Spinal cord (tissue), 10 donors: ENCODE measurements at places on chromosomes 2 and 18. TPM values are rescaled to one million over a fixed set of nuclear protein-coding genes. Genes with fewer than 3 reads are reported as not detected.
A peak's percentile ranks its signal among the peaks of the same experiment; 100 is the strongest.

DNA sequence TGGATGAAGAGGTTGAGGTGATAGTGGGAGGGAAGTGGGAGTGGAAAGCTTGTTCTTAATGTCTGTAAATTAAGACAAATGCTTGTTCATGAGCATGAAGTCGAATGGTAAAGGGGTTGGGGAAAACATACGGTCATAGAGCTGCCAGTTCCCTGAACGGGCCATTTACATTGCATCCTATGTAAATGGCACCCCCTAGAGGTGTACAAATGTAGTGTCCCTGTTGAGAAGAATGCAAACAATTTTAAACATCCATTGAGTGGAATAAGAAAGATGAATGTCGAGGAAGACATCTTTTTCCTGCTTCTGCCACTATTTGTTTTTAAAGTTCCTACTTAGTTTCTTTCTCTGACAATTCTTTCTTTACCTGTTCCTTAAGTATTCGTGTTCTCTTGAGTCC lies 155.7 kb downstream of the RDH14 start:
- no peaks in the 10 kb centered on the region for H3K4me1 ChIP-seq
- H3K4me3 ChIP-seq, result no peak overlapping the region
- DNase-seq, result no peak
- no peak overlapping the region for H3K27ac ChIP-seq
- no peaks in the 10 kb centered on the region for H3K36me3 ChIP-seq

GRCh38 chr2:224982910-224983711 lies 59.2 kb downstream of the DOCK10 start:
- no peaks in the 10 kb centered on the region for H3K27me3 ChIP-seq
- peaks cover 11% of the 10 kb centered on the region for H3K4me1 ChIP-seq
- peak overlapping the region; percentile 92 for H3K27ac ChIP-seq

- no peaks in the 10 kb centered on the region for H3K27me3 ChIP-seq
- DNase-seq, result no peak
- H3K4me1 ChIP-seq, result peaks cover 28% of the 10 kb centered on the region
- H3K36me3 ChIP-seq, result no peaks in the 10 kb centered on the region
Measured at GRCh38 chr2:127176371-127177311, 43.5 kb downstream of the CYP27C1 start.

DNA sequence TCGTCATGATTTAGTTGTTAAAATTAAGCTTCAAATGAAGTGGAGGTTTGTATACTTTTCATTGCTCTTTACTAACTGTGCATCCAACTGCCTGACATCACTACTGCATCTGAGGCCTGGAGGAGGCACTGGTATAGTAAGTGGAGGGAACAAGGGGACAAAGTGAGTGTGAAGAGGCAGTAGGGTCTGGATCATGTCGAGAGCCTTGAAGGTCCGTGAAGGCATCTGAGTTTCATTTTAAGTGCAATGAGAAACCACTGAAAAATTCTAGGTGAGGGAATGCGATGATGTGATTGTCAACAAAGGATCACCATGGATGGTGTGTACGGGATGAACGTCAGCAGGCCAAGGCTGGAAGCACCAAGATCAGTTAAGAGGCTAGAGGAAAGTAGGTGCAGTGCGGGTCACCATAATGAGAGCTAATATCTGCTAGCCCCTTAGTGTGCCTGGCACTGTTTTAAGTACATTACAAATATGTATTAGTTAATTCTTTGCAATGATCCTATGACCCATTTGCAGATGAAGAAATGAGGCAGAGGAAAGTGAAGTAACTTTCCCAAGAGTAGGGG lies 96.1 kb downstream of the CABYR start:
- no peak overlapping the region for H3K4me3 ChIP-seq
- no peak overlapping the region for H3K27ac ChIP-seq
- H3K36me3 ChIP-seq, result peaks cover 3% of the 10 kb centered on the region
- no peaks in the 10 kb centered on the region for H3K27me3 ChIP-seq

- H3K36me3 ChIP-seq, result peaks cover 3% of the 10 kb centered on the region
- DNase-seq, result no peak
- no peaks in the 10 kb centered on the region for H3K27me3 ChIP-seq
- no peak overlapping the region for H3K4me3 ChIP-seq
- no peak overlapping the region for H3K27ac ChIP-seq
Measured at GRCh38 chr2:54927751-54928615, 122.3 kb downstream of the RTN4 start.

DNA sequence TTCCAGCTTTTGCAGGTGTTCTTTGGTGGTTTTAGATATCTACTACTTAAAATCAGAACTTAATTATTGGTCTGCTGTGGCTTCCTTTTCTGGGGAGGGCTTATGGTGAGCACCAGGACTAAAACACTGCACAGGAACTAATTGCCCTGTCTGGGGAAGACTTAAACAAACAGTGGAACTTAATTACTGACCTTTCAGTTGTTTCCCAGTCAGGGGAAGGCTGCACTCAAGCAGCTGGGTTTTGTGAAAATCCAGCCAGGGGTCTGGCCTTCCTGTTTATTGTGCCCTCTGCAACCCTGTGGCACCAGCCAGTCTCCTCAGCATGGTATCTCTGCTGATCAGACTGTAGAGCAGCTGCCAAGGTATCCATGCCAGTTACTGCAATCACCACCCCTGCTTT lies 398.2 kb downstream of the ADCYAP1 start:
- no peak overlapping the region for H3K27ac ChIP-seq
- DNase-seq, result no peak
- no peaks in the 10 kb centered on the region for H3K4me1 ChIP-seq

- no peaks in the 10 kb centered on the region for H3K36me3 ChIP-seq
- H3K4me3 ChIP-seq, result peak overlapping the region; percentile 22
- H3K27ac ChIP-seq, result no peak overlapping the region
- H3K4me1 ChIP-seq, result peaks cover 3% of the 10 kb centered on the region
Measured at GRCh38 chr18:961644-962355, 57.1 kb downstream of the ADCYAP1 start.

- H3K4me1 ChIP-seq, result peaks cover 39% of the 10 kb centered on the region
- H3K27me3 ChIP-seq, result peaks cover 72% of the 10 kb centered on the region
- H3K27ac ChIP-seq, result no peak overlapping the region
- H3K36me3 ChIP-seq, result no peaks in the 10 kb centered on the region
- peak; percentile 59 for DNase-seq
Measured at GRCh38 chr2:181677912-181678586, 2.3 kb downstream of the NEUROD1 start.

DNA sequence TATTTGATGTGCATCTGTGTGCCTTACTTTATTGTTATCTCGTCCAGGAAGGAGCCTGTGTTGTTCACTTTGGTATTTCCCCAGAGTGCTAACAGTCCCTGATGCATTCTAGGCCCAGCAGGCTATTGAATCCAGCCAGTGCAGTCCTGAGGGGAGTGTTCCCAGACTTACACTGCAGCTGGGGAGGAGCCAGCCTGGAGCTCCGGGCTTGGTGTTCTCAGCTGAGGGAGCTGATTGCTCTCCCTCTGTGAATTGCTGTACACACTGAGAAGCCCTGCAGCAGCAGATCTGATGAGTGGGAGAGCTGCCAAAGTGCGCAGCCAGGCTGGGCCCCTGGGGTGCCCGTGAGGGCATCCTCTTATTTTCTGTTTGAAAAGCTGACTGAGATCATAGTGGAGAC lies 159.2 kb downstream of the GALNT3 start:
- H3K27me3 ChIP-seq, result no peaks in the 10 kb centered on the region
- H3K27ac ChIP-seq, result peak overlapping the region; percentile 86
- DNase-seq, result peak; percentile 93
- H3K4me1 ChIP-seq, result peaks cover 11% of the 10 kb centered on the region

DNA sequence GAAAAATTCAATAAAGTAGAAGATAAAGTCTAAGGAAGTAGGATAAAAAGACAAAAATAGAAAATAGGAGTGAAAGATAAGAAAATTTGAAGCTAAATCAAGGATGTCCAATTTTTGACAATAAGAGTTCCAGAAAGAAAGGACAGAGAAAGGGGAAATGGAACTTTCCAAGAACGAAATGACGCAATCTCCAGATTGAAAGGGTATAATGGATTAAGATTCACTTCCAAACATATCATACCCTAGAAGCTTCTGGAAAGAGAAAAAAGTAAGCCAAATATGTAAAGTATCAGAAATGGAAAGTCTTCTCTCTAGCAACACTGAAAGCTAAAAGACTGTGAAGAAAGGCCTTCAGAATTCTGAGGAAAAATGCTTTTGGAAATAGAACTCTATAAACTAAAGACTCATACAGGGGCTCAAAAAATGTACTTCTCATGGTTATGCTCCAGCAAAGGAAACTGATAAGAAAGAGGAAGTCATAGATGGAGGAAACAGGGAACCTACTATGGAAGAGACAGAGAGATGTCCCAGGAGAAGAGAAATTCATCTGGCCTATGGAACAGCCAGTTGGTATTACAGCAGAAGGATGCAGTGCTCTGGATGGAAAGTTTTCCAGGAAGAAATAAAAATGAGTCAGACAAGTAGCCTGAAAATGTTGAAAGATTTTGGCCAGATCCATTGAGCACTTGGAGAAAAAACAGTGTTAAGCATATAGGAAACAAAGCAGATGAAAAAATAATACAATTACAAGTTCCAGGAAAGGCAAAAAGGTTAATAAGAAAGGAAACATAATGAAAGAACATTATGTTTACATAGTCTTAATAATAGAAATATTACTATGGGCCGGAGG lies 20.1 kb downstream of the CASP8 start:
- H3K27ac ChIP-seq, result no peak overlapping the region
- no peaks in the 10 kb centered on the region for H3K27me3 ChIP-seq
- H3K4me1 ChIP-seq, result no peaks in the 10 kb centered on the region
- no peak overlapping the region for H3K4me3 ChIP-seq
- H3K36me3 ChIP-seq, result no peaks in the 10 kb centered on the region
- DNase-seq, result no peak

DNA sequence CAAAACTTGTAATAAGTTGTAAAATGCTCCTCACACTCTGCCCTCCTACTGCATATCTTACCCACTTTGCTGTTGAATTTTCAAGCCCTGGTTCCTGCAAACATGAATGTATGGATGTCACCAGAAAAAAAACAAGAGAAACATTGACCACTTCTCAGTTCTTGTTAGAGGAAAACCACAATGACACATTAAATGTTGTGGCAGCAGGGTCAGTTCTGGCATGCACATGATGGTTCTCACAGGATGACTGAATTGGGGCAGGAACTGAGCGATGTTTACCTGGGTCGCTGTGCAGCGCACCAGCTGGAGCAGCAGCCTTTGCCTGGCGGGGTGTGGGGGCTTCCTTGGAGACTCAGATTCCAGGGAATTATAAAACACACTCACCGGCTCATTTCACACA lies 14.0 kb upstream of the PRKCE start:
- DNase-seq, result no peak
- no peaks in the 10 kb centered on the region for H3K36me3 ChIP-seq
- no peaks in the 10 kb centered on the region for H3K27me3 ChIP-seq

The TCF23 gene
- total RNA-seq, result 0.06 TPM

The REG3G gene
- total RNA-seq, result 0.50 TPM
